ENCODE measurements at places on chromosomes 5 and 9.

DNA sequence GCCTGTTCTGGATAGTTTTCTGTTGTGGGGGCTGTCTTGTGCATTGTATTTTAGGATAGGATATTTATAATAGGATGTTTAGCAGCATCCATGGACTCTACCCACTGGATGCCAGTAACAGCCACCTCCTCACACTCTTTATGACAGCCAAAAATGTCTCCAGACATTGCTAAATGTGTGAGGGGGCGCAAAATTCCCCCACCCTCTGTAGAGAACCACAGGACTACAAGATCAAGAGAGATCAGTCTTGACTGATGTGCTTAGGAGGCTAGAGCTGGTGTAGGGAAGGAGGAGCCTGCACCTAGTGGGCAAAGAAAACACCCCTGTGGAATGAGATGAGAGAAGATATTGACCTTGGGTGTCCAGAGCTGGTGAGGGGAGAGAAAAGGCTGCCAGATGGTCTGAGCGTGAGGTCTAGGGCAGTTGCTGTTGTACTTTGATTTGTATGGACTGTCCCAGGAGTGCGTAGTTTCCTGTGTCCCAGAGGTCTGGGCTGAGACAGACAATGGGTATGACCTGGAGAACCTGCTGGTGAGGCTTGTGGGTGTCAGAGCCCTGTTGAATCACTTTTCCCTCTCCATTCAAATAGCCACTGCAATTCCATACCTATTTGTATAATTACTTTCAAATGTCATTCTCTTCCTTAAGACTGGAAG lies 16.3 kb downstream of the DAPK1 start:
- no peak for DNase-seq

- DNase-seq, result no peak
These were observed 81.8 kb upstream of the RASA1 start for GRCh38 chr5:87185838-87186237.

DNA sequence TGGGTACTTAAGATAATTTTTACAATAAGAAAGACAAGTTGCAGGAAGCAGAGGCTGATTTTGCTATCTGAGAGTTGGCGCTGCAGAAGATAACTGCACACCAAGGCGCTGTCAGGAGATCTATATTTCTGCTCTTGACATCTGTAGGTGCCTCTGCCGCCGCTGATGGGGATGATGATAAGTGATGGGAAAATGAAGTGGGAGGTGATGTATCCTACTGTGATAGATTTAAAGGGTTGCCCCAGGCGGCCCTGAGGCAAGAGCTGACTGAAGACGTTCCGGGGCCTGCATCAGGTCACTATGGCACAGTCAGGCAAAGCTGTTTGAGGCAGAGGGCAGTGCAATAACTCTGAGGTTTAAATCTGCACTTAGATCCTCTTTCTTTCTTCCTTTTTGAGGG lies 78.1 kb downstream of the SNCAIP start:
- no peak for DNase-seq

DNA sequence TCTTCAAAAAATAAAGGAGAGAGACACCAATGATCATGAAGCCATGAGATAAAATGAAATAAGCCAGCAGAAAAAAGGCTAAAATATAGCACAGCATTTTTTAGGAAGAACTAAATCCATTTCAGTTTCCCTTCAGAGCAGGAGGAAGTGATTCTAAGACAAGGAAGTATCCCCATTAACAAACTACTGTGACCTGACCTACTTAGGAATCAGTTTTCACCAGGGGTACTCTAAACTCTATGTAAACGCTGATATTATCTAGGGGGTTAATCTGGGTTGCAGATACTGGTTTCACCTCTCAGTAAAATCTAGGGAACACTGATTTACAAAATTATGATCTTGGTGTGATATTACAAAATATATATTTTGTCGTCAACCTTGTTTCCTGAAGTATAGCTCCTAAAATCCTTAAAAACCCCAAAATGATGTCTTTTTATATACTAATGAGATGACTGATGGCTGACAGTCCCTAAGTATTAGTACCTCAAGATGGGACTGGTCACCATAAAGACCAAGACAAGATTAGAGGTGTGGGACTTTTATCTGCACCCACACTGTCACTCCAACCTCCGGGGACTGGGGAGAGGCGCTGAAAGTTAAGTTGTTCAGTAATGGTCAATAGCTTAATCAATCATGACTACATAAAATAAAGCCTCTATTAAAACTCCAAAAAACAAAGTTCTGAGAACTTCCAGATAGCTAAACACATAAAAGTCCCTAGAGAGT lies 2.9 kb upstream of the FNBP1 start:
- DNase-seq, result no peak

DNA sequence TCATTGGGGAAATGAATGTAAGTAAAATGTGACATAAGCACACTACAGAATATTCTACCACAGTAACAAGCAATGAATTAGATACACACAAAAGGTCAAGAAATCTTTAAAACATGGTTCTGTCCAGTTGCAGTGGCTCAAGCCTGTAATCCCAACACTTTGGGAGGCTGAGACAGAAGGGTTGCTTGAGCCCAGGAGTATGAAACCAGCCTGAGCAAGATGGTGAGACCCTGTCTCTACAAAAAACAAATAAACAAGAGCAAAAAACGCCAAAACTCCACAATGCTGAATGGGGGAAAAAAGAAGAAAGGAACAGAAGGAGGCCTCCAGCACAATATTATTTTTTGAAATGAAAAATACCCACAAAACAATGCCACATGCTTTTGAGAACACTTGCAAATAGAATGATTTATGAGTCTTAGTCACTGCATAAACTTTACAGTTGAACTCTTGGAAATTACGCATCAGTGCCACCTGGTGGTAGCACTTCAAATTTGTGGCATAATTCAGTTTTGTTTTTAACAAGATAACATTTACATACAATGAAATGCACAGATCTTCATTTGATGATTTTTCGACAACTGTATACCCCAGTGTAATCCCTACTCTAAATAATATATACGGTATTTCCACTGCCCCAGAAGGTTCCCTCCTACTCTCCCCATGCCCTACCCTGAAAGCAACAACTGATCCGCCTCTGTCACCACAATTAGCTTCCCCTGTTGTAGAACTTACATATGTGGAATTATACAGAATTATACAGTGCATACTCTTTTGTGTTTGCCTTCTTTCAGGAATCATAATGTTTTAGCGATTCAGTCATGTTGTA lies 14.4 kb upstream of the SPINK4 start:
- peak; percentile 75 for DNase-seq

- no peak for DNase-seq
These were observed 13.1 kb upstream of the NCS1 start for GRCh38 chr9:130159057-130159456.

- DNase-seq, result no peak
These were observed 57.9 kb downstream of the GCNT1 start for GRCh38 chr9:76516871-76517270.

DNA sequence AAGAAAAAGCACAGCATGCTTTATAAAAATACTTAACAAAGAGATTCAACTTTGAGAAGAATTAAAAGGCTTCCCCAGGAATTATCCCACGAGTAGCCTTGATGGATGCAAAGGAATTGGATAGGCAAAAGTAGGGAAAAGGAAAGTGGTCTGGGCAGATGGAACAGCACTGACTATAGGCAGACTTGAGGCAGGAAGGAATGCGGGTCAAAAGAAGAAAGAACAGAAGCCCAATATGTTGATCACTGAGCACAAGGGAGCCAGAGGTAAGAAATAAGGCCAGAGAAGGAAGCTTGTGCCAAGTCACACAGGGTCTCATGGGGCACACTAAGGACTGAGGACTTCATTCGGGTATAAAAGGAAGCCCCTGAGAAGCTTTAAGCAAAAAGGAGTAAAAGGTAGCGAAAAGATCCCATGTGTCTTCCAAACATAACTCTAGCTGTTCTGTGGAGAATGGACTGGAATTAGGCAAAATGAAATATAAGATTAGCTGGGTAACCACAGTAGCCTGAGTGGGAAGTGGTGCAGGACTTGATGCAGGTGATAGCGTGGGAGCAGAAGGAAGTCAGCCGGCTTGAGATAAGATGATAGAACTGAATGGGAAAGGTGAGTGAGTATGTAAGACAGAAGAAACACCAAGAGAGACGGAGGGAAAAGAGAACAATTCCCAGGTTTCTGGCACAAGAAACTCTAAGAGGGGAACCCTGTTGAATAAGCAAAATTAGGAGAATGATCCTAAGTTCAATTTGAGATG lies 106.6 kb downstream of the DENND1A start:
- no peak for DNase-seq

DNA sequence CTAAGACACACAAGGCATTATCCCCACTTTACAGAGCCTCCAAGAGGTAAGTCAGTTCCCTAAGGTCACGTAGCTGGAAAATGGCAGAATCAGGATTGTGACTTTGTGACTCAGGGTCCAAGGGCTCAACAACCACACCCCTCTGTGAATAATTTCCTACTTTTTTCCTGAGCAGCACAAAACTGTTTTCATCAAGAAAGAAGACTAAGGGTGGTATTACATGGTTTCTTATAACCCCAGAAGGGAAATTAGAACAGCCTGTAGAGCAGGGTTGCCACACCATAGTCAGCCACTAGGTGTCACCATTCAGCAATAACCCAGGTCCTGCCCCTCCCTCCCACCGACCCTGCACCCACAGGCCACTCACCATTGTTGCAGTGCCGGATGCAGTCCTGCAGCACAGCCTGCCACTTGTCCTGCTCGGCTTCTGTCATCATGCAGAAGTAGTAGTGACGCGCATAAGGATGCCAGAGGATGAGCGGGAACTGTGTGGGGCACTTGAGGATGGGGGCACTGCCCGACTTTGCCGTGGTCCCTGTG lies 72.1 kb downstream of the LRSAM1 start:
- DNase-seq, result peak; percentile 42

GRCh38 chr5:124790895-124791732 lies 44.7 kb upstream of the ZNF608 start:
- DNase-seq, result no peak

All from activated CD4-positive, alpha-beta T cell treated with anti-CD3 and anti-CD28 coated beads, Interleukin-2, amount 50 U/mL, for 16 hours (primary cell).